ENCODE measurements at places on chromosomes 6 and 20.

- no peak for DNase-seq
Observed at GRCh38 chr6:170470734-170471133, 82.4 kb downstream of the PSMB1 start.

GRCh38 chr20:10497283-10497682, 62.2 kb downstream of the SLX4IP start:
- DNase-seq = no peak

DNA sequence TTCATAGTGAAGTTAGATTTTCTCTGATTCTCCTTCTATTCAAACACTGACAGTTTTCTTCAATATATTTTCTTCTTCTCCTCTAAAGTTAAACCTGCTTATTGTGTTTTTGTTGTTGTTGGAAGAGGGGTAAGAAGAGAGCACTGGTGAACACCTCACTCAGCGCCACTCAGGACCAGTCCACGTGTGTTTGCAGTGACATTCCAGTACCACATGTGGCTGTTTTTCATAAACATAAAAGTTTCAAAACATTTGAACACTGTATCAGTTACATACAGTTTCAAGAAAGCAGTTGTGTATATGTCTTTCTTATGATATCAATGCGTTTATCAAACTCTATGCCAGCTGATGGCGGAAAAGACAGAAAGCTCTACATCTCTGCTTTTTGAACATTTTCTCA, 86.7 kb downstream of the HMGCLL1 start:
- no peak for DNase-seq

DNA sequence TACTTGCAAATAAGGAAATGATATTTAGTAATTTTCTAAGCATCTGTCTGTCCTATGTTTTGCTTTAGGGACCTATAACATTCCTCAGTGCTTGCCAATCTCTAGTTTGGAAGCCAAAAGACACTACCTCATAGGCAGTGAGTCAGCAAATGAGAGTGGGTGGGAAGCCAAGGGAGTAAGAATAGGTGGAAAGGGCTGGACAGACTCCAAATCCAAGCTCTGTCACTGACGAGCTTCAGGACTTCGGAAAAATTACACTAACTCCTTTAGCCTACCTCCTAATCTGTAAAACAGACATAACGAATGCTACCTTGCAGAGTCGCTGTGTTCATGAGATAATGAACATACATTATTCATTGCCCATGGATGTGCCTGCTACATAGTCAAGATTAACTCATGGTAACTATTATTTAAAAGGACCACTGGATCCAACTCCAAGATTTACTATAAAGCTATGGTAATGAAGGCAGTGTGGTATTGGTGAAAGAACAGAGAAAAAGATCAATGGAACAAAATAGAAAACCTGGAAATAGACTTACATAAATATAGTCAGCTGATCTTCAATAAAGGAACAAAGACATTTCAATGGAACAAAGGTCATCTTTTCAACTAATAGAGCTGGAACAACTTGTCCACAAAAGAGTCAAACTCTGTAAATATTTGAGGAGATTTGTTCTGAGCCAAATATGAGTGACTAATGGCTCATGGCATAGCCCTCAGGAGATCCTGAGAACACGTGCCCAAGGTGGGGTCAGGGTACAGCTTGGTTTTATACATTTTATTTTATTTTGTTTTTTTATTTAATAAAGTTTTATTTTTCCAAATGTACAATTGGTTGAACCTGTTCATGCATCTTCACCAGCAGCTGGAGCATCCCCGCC, 64.1 kb downstream of the FAM50B start:
- peak; percentile 91 for DNase-seq

DNA sequence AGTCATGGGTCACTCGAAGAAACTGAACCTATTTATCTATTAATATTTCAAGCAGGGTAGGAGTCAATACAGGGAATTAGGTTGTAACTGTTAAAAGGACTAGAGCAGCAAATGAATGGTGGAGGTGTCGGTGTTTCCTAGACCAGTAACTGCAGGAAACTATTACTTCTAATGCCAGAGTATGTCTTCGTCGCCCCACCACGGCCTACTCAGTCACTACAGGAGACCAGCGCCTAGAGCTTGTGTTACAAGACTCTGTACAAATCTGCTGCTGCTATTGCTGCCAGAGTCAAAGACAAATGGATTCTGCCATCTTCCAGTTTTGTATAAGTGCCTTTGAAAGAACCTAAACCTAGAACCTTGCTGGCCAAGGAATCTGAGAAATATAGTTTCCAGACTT, 343.9 kb downstream of the SOX4 start:
- no peak for DNase-seq

GRCh38 chr20:36988494-36988966, 37.0 kb upstream of the SAMHD1 start:
- DNase-seq = no peak

DNA sequence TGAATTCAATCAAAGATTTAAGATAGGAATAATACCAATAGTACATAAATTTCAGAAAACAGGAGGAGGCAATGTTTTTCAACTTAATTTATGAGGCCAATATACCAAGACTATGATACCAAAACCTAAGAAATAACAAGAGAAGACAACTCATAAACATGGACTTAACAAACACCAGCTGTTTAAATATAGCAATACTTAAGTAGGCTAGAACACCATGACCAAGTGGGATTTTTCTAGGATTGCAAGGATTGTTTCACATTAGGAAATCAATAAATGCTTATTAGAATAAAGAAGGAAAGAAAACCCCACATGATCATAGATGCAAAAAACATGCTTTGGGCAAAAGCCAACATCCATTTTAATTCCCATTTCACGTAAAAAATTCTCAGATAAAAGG, 355.1 kb downstream of the EPM2A start:
- DNase-seq = no peak

DNA sequence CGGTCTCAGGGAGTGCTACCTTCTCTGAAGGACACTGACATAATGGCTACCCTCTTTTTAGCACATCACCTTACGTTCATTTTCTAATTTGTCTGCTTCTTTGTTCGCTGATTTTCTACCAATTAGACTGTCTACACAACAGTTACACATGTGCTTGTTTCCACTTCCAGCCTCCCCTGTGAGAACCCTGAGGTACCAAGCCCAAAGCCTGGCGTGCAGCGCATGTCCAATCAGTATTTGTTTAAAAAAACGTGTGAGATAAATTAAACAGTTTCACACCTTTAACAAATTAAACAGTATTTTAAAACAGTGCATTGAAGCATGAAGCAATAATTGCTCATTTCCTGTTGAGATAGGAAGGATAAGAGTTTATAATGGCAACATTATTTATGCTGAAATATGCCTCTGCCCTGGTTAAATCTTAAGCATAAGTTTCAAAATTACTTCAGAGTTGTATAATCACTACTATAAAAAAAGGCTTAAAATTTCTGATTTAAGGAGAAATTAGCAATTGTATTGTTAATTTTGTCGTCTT, 88.9 kb downstream of the MAP3K5 start:
- DNase-seq = no peak

- no peak for DNase-seq
Observed at GRCh38 chr6:132866762-132867449, 52.5 kb downstream of the RPS12 start.

GRCh38 chr20:50758992-50759391, 27.6 kb downstream of the PARD6B start:
- DNase-seq = no peak

DNA sequence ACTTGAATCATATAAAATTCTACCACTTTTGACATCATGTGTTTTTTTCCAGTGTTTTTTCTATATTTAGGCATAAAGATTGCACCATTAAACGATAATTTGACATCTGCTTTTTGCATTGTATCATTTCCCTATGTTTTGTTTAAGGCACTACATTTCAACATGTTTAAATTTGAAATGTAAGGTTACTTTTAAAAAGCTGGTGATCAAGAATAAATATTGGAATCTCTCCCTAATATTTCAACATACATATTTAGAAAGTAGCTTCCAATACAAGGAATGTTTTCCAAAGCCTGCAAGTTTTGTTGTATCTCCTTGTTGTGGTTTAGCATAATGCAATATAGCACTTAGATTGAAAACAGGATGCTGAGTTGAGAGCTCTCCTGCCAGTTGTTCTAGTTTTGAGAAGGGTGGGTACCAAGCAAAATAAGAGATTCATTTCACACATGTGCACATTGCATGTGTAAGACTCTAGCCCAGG, 76.5 kb downstream of the SYNJ2 start:
- no peak for DNase-seq

GRCh38 chr6:75431379-75431778, 62.2 kb downstream of the FILIP1 start:
- DNase-seq = no peak

DNA sequence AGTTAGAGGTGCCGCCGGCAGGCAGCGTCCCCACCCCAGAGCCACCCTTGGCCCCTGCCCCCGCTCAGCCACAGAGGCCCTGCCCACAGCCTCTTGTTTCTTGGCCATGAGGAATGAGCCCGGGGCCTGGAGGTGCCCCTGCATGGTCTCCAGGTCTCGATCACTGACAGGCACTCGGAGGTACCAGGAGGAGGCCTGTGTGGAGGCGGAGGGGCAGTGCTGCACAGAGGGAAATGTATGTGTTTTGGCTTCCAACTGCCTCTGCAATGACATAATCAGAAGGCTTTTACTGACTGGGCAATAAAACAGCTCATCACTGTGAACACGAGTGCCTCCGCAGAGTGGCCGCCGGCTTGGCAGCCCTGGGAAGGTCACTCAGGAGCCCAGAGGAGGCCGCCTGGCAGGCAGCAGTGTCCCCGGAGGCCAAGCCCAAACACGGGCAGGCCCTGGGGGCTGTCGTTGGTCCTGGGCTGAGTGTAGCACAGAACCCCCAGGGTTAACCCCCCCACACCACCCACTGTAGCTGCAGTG, 61.1 kb upstream of the GATA5 start:
- no peak for DNase-seq

DNA sequence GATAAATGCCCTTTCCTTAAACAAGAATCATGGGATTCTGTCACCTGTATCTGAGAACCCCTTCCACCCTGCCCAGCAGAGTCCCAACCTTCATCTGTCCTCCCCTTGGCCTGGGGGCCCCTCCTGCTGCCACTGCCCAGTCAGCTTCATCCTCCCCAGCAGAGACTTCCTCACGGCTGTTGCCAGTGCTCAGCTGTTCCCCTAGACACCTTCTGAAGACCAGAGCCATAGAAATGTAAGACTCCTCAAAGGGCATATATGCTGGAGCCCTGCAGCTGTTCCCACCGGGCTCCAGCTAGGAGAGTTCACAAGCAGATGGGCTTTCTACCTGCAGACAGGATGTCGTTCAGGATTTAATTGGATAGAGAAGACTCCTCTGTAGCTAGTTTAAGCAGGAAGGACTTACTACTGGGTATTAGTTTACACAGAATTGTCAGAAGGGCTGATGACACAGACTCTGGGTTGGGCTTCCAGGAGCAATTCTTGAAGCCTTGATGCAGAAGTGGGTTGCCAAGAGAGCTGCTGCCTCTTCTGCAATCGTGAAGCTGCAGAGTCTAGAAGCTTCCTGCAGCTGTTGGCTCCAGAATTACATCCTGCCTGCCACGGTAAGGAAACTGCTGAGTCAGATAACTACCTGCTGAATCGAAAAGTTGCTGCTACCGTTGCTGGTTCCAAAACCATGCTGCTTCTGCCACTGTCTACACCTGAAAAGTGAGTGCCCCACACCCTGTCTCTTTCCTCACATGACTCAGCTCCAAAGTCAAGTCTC, 57.1 kb upstream of the MLN start:
- DNase-seq = no peak

DNA sequence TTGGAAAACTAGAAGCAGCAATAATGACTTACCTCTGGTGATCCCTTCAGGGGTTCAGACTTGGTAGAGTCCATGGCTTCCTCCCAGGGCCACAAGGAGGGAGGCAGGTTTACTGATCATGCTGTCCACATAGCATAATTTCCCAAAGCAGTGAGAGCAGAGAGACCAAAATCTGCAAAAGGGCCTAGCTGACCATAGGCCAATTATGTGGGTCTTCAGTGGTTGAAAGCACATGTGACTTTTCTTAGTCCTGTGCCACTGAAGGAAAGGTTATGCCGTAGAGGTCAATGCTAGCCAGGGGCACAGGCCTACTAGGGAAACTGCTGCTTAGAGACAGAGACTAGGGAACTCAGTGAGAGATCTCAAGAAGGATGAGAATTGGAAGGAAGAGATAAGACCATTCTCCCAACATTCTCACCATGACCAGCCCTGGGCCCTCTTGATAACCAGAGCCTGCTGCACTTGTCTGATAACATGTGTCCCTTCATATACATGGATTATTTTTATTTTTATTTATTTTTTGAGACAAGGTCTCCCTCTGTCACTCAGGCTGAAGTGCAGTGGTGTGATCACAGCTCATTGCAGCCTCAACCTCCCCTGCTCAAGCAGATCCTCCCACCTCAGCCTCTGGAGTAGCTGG, 2.0 kb upstream of the GTPBP2 start:
- no peak for DNase-seq

DNA sequence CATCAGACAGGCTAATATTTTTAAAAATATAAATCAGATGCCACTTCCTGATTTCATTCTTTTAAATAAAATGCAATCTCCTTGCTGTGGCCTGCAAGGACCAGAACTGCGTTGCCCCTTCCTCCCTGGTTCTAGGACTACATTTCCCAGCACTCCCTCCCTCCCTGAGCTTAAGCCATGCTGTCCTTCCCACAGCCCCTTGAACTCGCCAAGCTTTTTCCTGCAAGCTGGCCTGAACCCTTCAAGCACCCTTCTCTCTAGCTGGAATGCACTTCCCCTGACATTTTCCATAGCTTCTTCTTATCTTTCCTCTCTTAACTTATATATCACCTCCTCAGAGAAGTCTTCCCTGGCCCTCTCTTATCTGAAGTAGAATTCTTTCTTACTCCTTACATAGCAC, 6.1 kb upstream of the DOK5 start:
- DNase-seq = no peak

GRCh38 chr20:53922901-53923314, 147.5 kb downstream of the BCAS1 start:
- no peak for DNase-seq

DNA sequence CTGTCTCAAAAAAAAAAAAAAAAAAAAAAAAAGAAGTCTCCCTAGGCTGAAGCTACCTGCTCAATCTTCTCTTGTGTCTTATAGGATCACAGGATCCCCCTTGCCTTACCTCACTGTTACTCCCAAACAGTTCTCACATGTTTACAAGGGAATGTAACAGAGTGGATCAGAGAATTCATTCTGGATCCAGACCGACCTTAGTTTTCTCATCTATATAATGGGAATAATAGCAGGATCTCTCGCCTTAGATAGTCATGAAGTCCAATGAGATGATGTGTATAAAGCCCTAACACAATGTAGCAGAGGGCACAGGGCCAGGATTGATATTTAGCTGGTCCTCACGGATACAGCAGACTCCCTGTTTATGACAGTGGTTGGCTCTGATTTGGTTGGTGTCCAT, 2.3 kb upstream of the FAM110A start:
- DNase-seq = no peak

DNA sequence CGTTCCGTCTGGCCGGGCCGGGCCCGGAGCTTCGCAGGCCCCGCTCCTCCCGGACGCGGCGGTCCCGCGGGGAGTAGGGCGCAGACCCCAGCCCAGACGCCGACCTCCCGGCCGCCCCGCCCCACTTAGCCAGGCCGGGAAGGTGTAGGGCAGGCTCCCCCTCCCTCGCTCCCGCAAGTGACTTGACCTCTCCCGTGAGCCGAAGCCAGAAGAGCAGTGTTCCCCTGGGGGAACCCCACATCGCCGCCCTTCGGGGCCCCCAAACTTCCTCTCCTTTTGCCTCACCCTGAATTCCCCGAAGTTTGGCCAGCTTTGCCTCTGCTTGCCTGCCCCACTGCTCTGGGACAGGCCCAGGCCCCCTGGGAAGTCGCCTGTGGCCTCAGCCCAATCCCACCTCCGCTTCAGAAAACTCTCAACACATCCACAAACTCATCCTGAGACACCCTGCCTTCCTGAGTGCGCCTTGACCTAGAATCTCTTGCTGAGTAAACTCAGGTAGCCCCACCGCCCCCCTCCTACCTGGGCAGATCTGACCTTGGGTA, 524 bp upstream of the NOL4L start:
- no peak for DNase-seq

GRCh38 chr6:7561153-7561964, 19.9 kb downstream of the DSP start:
- no peak for DNase-seq
